ENCODE measurements at places on chromosomes 5 and 9.

DNA sequence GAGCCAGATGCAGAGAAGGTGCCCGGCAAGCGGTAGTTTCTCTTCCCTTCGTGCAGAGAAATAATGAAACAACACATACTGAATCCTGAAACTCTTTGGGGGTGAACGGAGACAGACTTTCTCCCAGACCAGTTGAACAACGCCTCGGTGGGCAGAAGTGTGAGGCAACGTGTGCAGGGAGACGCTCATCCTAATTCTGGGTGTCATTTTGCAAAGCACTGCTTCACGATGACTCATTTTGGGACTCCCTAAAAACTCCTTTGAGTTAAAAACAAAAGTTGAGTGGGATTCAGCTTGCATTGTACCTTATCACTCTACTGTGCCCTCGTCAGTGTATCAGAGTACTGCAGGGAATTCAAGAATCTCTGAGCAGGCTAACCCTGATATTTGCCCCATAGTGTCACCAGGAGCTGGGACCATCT, 3.5 kb upstream of the NEK6 start:
- no peak for DNase-seq

DNA sequence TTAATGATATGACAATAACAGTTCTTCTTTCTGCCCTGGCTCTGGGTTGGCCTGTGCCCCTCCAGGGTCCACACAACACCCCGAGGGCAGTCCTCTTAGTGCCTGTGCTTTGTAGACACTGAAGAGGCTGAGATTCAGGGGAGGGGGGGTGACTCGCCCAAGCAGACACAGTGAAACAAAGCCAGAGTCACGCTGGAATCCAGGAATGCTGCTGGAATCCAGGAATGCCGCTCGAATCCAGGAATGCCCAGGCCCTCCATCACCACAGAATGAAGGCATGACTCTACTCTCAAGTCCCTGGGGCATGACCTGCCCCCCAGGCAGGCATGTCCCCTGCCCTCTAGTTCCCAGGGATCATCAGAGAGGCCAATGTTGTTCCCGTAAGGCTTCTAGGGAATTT, 73.1 kb downstream of the LRSAM1 start:
- peak; percentile 71 for DNase-seq

DNA sequence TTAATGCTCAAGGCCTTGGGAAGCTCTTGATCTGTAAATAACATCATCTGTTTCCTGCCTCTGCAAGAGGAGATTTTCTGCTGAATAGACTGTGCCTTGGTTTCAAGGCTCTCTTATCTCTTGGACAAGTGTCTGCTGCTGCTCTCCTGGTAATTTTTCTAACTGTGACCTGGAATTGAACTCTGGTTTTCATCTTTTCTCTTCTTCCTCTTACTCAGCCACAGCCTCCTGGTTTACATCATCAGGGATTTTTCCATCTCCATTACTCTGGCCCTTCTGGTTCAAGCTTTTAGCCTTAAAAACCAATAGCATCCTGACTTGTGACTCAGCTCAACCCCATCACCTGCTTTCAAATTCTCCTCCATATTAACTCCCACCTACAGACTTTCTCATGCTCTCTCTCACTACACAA, 49.6 kb upstream of the ITGA1 start:
- DNase-seq, result no peak

DNA sequence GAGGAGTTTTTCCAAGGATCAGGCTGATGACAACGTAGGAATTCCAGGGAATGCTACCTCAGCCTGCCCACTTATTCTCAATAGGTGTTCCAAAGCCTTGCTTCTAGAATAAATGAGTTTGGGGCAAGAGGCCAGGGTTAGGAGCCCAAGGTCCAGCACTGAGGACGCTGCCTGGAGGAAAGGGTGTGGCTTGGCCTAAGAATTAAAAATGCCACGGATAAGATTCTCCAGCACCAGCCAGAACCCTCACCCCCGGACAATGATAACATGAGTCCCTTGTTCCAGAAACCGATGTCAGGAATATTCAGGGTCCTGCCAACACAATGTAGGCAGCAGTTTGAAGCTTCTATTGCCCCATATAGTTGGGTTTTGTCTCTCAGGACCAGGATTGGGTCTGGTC, 7.6 kb downstream of the SPRY4 start:
- no peak for DNase-seq

- no peak for DNase-seq
These were observed 593.7 kb downstream of the DNAH5 start for GRCh38 chr5:13350767-13351166.

DNA sequence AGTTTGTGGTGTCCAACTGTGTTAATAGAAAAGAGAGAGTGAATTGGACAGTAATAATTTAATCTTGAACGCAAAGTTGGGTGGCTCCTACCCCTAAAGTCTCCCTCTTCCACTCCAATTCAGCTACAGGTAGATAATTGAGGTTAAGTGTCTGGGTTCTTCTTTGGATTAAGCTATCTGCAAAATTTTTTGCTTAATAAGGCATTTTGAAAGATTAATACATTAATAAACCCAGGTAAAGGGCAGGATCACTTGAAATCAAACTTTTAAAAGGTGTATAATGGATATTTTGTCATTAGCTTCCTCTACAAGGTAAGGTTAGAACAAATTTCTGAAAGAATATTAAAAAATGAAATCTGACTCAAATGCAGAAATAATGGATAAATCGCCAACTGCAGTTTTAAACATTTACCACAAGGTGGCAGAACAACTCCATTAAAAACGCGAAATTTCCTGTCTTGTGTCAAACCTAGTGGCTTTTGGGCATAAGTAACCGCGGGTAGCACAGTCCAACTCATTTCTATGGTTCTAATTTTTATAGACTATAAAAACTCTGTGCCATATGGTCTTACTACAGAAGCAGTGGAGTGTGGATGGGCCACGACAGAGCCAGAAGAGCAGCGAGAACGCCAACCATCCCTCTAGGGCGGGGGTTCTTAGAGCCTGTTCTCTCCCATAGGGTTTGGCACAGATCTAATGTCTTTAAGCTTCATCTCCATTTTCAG, 276.5 kb downstream of the ARHGEF28 start:
- DNase-seq, result peak; percentile 28

DNA sequence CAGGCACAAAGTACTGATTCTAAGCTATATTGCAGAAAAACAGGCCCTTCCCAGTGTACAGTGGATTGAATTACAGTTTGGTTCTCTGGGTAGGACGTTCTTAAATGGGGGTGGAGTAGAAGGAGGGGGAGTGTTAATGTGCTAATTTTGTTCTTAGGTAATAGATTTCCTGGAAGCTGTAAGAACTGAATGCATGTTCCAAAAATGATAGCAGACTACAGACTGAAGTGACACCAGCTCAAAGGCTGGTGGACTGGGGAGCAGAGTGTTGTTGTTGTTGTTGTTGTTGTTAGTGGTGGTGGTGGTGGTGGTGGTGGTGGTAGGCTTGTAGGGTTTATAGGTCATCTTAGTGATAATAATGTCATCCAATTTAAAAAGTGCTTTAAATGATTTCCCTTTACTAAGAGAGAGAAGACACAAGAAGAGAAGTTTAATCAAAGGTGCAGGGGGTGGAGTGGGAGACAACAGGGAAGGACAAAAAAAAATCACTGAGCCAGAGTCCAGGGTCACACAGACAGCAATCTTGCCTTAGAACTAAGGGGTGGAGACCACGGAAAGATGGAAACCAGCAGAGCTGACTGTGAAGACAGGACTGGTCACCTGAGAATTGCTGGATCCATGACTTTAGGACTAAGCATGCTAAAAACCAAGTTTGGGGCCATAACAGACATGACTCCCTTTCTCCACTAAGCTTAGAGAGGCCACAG, 27.0 kb downstream of the TTLL11 start:
- no peak for DNase-seq

- no peak for DNase-seq
These were observed 33.9 kb downstream of the ITGA2 start for GRCh38 chr5:53022930-53023511.

DNA sequence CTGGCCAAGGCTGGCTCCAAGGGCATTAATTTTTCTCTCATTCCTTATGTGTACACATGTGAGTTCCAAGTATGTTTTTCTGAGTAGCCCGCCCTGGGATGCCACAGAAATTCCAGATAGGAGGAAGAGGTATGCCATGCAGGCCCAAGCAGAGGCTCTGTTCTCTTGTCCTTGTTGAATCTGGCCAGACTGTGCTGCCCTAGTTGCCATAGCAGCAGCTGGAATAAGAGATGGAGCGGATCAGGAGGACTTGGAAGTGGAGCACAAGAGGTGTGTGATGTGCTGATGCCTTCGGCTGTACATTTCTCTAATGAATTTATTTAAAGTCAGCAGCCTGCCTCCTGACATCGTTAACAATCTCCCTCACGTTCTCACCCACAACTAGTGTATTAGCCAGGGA, 235.6 kb upstream of the RPS23 start:
- DNase-seq, result no peak

- no peak for DNase-seq
These were observed 5.4 kb upstream of the HEMGN start for GRCh38 chr9:97943308-97943855.

DNA sequence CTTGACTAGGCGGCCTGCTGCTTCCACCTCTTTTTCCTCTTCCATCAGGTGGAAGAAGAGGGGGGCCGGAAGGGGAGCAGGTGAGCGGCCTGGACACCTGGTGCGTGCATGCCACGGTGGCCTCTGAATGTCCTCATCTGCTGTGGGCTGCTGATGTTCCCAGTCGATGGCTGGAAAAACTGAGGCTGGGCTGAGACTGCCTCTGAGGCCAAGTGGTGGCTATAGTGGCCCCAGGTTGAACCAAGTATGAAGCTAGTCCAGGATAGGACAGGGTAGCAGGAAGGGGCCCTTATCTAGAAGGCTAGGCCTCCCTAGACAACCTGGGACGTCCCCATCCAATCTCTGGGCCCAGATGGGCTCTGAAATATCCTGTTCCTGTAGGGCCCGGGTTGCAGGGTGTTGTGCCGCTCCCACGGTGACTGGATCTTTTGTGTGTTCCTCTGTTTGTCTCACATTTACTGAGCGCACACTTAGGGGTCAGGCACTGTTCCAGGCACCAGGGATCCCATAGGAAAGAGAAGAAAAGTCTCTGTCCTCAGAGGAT, 753 bp upstream of the NR5A1 start:
- no peak for DNase-seq

- no peak for DNase-seq
These were observed 187.9 kb upstream of the NFIL3 start for GRCh38 chr9:91611582-91611981.

DNA sequence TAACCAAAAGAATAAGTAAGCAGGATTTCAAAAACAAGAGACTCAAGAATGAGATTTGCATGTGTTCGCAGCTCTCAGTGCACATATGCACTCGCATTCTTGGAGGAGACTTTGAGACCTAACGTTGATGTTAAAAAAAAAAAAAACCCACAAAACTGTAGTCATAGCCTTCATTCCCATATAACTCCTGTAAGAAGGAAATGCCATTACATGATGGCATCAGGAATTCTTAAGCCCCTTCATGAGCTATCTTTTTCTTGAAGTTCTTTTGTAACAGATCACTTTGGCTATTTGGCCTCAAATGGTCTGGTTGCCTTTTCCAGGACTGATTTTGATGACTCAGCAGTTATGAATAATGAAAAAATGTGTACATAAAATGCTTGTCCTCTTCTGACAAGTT, 113.8 kb downstream of the ALDH1A1 start:
- DNase-seq, result peak; percentile 53

DNA sequence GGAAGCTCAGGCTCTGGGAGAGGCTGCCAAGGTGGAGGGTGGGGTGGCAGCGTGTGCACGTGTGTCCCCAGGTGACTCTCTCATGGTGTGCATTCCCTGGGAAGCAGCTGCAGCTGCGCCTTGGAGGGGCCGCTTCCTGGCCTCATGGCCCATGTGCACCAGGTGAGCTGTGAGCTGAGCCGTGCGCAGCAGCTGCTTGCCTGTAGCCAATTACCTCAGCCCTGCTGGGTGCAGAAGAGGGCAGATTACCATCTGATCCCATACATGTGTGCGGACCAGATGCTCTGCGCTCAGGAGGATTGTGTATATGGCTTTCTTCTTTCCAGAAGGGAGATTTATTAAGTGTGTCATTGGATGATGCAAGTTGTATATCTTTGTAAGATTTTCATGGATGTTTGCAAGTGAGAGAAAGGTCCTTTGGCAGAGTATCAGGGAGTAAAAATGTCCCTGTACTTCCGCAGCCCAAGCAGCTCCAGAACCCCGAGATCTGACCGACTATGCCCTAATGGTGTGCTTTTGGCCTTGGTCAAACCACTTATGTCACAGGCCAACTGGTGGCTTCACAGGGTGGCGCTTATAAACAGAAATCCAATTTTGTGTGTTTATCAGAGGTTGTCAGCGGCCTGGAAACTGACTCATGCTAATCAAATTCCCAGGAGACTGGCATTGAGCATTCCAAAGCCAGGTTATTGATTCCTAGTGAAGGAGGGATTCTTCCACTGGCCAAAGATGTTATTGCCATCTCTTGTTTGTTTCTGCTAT, 229.3 kb downstream of the GOLPH3 start:
- DNase-seq, result no peak

DNA sequence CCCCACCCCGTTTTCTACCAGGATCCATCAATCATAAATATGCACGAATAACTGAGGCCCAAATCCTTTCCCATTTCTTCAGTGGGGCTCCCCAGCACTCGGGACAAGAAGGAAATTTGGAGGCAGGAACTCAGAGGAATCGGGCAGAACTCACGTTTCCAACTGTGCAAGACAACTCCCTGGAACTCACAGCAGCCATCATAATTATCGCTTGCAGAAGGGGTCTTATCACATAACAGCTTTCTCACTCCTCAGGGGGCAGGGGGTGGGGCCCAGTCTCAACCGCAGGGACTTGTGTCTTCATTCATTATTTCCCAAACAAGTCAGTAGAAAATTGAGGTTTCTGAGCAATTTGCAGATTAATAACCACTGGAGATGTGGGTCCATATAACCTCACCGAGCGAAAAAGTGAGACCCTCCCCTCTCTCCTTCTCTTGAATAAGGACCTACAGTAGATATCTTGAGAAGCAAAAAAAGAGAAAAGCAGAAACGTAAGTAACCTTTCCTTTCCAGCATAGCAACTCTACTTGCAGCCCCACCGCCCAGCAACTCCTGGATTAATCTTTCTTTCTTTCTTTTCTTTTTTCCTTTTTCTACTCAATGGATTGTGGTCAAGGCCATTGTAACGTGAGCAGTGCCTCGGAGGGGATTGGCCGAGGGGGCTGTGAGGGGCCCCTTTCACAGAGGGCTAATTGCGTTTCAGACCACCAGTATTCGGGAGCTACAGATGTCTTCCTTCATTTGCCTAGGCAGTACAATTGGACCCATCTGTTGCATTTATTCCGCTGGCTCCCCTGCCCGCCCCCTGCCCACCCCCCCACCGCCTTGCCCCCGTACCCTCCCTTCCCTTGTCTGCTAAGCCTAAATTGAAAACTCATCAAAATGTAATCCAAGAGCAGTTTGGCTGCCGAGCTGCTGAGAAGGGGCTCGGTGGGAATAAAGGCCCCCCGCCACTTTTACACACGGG, 24.7 kb upstream of the TIFAB start:
- no peak for DNase-seq

GRCh38 chr9:2055203-2055658, 40.1 kb downstream of the SMARCA2 start:
- no peak for DNase-seq

DNA sequence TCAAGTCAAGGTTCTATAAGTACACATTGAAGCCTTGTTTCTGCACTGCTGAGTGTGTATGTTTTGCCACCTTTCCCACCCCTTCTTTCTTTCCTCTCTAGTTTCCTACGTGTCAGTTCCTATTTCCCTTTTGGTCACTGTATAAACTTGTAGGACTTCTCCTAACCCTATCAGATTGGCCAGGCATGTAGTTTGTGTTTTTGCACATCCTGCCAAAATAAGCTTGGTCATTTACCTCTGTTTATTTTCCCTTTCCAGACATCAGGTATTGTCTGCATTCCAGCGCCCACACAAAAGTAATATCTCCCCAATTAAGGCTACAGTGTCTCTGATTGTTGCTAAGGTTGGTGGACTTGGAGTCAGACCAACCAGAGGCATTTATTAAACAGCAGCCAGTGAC, 252.9 kb upstream of the MPDZ start:
- no peak for DNase-seq
